ENCODE measurements at places on chromosomes 4 and X. TPM values are rescaled to one million over a fixed set of nuclear protein-coding genes. Genes with fewer than 3 reads are reported as not detected.

The SSX2 gene
- total RNA-seq = not detected

The CPZ gene
- 12.2 TPM for total RNA-seq

The CLIC2 gene
- 7.2 TPM for total RNA-seq

The BANK1 gene
- total RNA-seq = 1.2 TPM

The SRPX gene
- total RNA-seq = 0.99 TPM

- no peak overlapping the region for H3K4me3 ChIP-seq
- peaks cover 35% of the 10 kb centered on the region for H3K4me1 ChIP-seq
- no peaks in the 10 kb centered on the region for H3K36me3 ChIP-seq
- no peak overlapping the region for H3K27ac ChIP-seq
- no peak for DNase-seq
These were observed 103.0 kb upstream of the KLF3 start for GRCh38 chr4:38560768-38561558.

DNA sequence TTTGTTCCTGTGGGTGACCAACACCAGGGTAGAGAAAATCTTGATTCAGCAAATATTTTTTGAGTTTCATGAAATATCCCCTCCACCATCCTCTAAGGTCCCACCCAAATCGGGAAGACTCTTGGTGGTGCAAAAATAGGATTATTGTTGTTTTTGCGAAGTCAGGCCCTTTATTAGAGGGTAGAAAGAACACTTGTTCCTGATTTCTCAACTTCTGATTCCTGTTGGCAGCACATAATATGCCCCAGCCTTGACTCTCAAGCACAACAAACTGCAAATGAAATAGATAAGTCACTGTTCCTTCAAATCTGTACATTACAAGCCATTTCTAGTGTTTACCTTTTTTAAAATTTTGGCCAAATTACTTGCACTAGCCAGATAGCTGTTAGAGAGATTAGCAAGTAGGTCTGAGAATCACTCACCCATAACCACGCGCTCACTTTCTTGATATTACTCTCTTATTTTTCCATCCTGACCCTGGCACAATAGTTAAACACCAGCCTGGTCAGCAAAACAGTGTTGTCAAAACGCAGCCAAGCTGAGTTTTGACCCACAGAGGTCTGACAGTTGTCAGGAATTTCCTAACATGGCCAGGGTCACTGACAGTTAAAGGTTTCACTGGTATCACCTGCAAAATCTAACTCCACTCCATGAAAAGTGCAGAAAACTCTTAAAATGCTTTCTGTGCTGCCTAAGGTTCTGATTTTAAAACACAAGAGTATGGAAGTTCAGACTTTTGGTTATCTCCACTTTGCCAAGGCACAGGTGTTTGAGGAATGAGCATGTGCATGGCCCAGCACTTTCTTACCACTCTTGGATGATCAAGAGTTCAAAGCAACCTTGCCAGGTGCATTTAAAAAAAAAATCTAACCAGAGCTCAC is 69.8 kb downstream of the RBM47 start:
- H3K27me3 ChIP-seq = no peaks in the 10 kb centered on the region
- H3K4me3 ChIP-seq = no peak overlapping the region
- no peak for DNase-seq
- no peak overlapping the region for H3K27ac ChIP-seq

- no peaks in the 10 kb centered on the region for H3K27me3 ChIP-seq
- H3K36me3 ChIP-seq = no peaks in the 10 kb centered on the region
- no peaks in the 10 kb centered on the region for H3K4me1 ChIP-seq
- H3K27ac ChIP-seq = no peak overlapping the region
- no peak for DNase-seq
These were observed 116.6 kb downstream of the SHISA3 start for GRCh38 chr4:42513748-42514492.

- H3K36me3 ChIP-seq = no peaks in the 10 kb centered on the region
- no peaks in the 10 kb centered on the region for H3K27me3 ChIP-seq
- DNase-seq = no peak
- H3K4me3 ChIP-seq = no peak overlapping the region
These were observed 95.7 kb downstream of the RBMX2 start for GRCh38 chrX:130497531-130497930.

DNA sequence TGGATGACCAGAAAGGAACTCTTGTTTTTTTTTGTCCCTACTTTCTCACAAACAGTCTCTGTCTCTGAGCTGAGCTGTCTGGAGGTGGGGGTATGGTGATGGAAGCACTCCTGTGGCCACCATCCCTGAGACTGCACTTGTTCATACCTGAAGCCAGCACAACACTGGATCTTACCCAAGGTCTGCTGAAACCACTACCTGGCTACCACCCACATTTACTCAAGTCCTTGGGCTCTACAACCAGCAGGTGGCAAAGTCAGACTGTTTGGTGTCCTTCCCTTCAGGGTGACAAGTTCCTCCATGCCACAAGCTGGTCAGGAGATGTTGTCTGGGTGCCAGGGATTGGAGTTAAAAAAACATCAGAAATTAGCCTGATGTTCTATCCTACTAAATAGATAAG is 89.7 kb downstream of the NEXMIF start:
- no peaks in the 10 kb centered on the region for H3K27me3 ChIP-seq
- H3K27ac ChIP-seq = no peak overlapping the region
- no peaks in the 10 kb centered on the region for H3K4me1 ChIP-seq
- DNase-seq = no peak

DNA sequence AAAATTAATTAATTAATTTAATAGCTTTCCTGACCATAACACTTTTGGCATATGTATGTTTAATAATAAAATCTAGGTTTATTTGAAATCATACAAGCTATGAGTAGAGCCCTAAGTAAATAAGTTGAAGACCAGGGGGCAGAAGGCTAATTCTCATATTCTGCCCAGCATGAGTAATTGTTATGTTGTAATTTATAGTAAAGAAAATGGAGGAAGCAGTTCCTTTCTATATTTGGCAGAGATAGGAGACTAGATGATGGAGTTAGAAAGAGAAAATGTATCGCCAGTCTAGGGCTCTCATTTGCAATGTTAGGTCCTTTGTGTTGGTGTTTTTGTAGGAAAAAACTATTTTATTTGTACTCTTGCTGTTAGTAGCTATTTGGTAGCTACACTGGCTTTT is 89.1 kb downstream of the FNIP2 start:
- no peak overlapping the region for H3K4me3 ChIP-seq
- H3K4me1 ChIP-seq = no peaks in the 10 kb centered on the region
- no peaks in the 10 kb centered on the region for H3K27me3 ChIP-seq
- DNase-seq = no peak
- no peaks in the 10 kb centered on the region for H3K36me3 ChIP-seq

DNA sequence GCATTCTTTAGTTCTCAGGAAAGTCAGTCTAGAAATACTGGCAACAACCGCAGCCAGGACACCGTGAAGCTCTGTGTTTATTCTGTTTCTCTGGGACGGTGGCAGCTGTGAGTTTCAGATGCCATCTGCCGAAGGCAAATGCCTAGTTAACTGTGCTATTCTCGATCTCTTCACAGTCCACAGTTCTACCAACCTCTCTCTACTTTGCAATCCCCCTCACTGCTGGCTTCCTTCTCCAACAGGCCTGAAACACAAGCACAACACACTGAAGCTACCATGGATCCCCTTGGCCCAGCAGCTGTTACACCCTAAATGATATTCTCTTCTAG is 118.8 kb downstream of the ZNF827 start:
- H3K4me3 ChIP-seq = no peak overlapping the region
- no peak overlapping the region for H3K27ac ChIP-seq
- no peaks in the 10 kb centered on the region for H3K4me1 ChIP-seq
- no peaks in the 10 kb centered on the region for H3K27me3 ChIP-seq

GRCh38 chr4:145863191-145863590 is 75.4 kb downstream of the ZNF827 start:
- no peak for DNase-seq
- peaks cover 8% of the 10 kb centered on the region for H3K36me3 ChIP-seq
- H3K4me1 ChIP-seq = no peaks in the 10 kb centered on the region
- no peak overlapping the region for H3K4me3 ChIP-seq
- H3K27ac ChIP-seq = no peak overlapping the region

DNA sequence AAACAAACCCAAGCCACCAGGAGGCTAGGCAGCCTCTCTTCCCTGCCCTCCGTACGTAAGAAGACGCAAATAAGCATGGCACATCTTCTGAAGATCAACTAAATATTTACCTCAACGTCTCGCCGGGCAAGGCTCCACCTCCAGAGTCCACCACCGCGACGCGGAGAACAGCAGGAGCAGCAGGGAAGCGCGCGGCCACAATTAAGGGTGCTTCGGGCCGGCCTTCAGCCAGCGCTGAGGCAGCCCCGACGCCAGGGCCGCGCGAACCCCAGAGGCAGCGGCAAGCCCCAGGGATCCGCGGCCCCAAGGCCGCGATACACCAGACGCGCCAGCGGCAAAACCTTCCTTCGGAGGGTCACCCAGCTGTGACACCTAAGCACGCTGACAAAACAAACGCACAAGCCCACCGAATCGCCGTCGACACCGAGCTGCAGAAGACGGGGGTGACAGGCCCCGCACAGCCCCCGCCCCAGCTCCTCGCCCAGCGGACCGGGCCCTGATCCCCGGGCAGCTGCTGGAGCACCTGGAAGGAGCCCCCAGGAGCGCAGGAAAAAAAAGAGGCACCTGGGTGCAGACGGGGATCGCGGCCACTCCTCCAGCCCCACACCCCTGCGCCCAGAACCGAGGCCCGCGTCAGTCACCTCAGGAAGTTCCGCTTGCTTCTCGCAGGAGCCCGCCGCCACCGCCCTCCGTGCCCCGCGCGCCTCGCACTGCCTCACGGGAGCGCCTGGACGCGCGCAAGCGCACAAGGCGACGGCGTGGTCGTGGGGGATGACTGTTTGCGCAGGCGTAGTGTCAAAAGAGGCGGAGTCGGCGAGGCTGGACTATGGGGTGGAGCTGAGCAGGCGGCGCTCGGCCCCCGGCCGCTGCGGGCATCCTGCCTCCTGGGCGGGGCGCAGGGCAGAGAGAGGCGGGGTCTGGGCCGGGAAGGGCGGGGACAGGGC is at the start of the genes HAUS3 and POLN:
HAUS3 (minus strand) TSS at position 712 of the 944 bp plus-strand sequence. CDS start 1,175 bp downstream, outside the sequence.
POLN (minus strand) TSS at position 712 of the 944 bp plus-strand sequence. CDS start 12,890 bp downstream, outside the sequence.
- no peaks in the 10 kb centered on the region for H3K36me3 ChIP-seq
- peak within 1 kb of the TSS; percentile 95 for H3K27ac ChIP-seq
- H3K27me3 ChIP-seq = no peaks in the 10 kb centered on the region
- peaks cover 39% of the 10 kb centered on the region for H3K4me1 ChIP-seq
- H3K4me3 ChIP-seq = peak within 1 kb of the TSS; percentile 87

DNA sequence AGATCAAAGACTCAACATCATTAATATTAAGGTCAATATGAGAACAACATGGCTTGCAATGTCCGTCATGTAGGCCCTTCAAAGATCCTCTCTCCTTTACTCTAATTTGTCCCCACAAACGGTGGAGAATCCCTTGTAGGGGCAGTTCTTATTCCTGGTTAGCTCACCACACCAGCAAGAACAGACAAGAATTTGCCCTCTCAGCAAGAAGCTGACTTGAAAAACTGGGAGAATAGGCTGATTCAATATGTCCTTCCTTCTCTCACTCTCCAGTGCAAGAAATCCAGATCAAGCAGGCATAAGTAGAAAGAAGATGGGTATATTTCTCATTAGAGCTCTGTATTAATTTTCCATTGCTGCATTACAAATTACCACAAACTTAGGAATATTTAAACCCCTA is 704.2 kb upstream of the SLIT2 start:
- no peaks in the 10 kb centered on the region for H3K36me3 ChIP-seq
- peaks cover 22% of the 10 kb centered on the region for H3K4me1 ChIP-seq
- no peak overlapping the region for H3K4me3 ChIP-seq
- no peak overlapping the region for H3K27ac ChIP-seq
- no peak for DNase-seq

DNA sequence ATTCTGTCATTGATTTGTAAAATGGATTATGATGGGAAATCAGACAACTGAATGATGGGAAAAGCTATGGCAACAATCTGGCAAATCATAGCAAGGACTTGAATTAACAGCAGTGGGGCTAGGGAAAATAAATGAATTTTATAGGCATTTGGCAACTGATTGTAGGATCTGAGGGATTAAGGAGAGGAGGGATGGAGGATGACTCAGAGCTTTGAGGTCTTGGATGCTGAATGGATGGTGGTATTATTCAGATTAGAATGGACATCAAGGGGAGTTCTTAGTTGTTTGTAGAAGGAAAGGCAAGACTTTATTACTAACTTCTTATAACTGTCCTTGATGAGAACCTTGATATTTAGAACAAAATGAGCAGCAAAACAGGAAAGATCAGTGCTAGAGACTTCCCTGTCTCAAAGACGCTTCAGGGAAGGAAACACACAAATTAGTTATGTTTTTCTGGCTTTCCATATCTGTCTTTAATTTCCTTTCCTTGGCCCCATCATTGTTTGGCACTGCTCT is 51.4 kb upstream of the HHIP start:
- no peak overlapping the region for H3K4me3 ChIP-seq
- DNase-seq = no peak
- no peak overlapping the region for H3K27ac ChIP-seq
- no peaks in the 10 kb centered on the region for H3K36me3 ChIP-seq
- no peaks in the 10 kb centered on the region for H3K4me1 ChIP-seq

DNA sequence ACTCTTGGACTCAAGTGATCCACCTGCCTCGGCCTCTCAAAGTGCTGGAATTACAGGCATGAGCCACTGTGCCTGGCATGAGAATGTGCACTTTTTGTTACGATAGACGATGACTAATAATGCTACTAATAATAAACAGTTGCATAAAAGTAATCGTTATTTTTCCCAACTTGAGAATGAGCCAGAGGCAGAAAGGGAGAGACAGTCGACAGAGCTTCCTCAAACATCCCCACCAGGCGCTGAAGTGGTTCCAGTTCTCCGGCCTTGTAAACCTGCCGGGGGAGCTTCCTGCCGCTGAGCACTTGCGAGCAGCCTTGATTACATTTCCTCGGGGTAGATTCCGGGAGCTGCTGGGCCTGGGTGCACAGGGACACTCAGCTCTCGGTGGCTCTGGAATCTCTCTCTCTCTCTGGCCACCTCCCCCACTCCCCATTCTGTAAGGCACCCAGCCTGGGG is 8.9 kb upstream of the HTRA3 start:
- H3K4me1 ChIP-seq = peaks cover 6% of the 10 kb centered on the region
- no peak overlapping the region for H3K4me3 ChIP-seq
- H3K36me3 ChIP-seq = no peaks in the 10 kb centered on the region
- DNase-seq = no peak
- no peak overlapping the region for H3K27ac ChIP-seq

DNA sequence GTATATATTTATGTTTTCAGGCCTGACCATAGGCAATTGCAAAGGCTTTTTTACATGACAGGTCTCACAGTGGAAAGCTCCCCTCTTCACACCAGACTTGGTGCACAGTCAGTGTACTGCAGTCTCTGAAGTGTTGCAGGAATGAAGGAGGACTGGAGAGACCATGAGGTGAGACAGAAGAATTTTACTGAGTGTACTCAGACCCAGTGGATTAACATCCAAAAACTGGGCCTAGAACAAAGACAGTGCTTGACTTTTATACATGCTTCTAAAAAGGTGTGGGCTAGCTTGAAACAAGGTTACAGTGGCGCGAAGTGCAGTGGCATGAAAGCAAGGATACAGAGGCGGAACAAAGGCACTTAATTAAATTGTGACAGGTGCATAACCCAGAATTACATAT is 822.9 kb downstream of the RAPGEF2 start:
- no peak overlapping the region for H3K4me3 ChIP-seq
- no peak for DNase-seq
- H3K27me3 ChIP-seq = no peaks in the 10 kb centered on the region
- no peak overlapping the region for H3K27ac ChIP-seq
- no peaks in the 10 kb centered on the region for H3K36me3 ChIP-seq

- no peak overlapping the region for H3K27ac ChIP-seq
- no peak overlapping the region for H3K4me3 ChIP-seq
- no peak for DNase-seq
- no peaks in the 10 kb centered on the region for H3K27me3 ChIP-seq
These were observed 27.8 kb downstream of the TAF1 start for GRCh38 chrX:71393919-71394318.
